ENCODE measurements at places on chromosomes 7 and 10.

DNA sequence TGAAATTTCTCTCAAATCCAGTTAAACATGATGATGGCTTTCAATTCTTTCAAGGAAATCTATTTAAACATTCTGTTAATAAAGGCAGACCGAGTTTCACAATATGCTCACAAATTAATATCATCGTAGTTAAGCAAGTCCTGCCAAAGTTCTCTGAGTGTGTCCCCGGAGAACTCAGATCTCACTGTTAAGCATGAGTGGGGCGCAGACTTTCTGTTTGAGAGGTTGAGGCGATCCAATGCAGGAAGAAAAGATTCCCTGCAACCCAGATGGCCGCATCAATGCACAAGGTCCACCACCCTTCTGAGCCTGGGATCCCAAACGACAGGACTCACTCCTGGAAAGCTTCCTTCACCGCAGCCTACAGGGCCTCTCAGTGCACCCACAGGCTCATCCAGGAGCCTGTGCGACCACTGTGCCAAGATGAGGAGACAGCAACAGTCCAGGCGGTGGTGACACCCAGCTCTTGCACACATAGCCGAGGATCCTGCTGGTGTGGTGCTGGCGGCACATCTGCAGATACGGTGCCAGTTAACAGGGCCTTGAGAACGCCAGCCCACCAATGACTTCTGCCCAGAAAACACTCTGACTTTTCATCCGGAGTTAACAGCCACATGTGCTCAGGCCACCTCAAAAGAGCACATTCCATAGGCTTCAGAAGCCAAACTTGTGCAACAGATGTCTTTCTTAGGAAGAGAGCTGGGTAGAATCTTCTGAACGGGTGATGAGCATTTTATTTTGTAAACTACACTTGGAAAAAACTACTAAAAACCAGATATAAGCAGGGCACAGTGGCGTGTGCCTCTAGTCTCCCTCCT lies 102.1 kb downstream of the ZRANB1 start:
- DNase-seq: no peak

- DNase-seq: no peak
These were observed 98.1 kb upstream of the RSU1 start for GRCh38 chr10:16915300-16915699.

DNA sequence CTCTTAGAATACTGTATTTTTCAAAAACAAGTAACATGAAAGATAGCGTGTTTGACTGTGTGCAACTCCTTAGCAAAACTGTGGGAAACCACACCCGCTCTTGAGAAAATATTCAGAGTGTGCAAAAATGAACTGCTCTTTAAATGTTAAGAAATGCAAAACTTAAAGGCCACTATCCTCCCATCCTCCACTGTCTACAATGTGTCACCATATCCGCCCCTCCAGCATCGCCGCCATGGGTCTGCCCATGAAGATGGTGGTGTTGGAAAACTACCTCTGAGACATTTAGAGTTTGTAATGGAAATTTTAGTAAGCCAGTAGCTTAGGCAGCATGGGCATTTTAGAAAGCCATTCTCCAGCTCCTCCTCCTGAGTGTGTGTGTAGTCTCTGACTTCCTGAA lies 20.1 kb upstream of the NMT2 start:
- no peak for DNase-seq

- DNase-seq: no peak
These were observed 6.3 kb downstream of the MTPN start for GRCh38 chr7:135970682-135971365.

DNA sequence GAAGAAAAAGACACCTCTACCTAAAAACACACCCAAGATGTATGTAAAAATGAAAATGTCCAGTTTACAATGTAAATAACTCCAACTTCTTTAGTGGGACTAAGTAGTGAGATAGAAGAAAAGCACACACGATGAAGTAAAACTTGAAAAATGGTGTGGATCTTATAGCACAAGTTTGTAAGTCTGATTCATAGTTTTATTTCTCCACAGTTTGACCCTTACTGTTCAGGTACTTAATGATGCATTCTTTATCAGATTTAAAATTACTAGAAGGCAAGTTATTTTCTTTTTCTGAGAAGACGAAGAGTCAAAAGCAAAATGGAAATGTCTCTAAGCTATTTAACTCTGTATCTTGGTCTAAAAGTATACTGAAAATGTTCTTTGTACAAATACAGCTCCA lies 6.1 kb downstream of the NAMPT start:
- no peak for DNase-seq

GRCh38 chr7:124459101-124460055 lies 306.2 kb downstream of the GPR37 start:
- no peak for DNase-seq

DNA sequence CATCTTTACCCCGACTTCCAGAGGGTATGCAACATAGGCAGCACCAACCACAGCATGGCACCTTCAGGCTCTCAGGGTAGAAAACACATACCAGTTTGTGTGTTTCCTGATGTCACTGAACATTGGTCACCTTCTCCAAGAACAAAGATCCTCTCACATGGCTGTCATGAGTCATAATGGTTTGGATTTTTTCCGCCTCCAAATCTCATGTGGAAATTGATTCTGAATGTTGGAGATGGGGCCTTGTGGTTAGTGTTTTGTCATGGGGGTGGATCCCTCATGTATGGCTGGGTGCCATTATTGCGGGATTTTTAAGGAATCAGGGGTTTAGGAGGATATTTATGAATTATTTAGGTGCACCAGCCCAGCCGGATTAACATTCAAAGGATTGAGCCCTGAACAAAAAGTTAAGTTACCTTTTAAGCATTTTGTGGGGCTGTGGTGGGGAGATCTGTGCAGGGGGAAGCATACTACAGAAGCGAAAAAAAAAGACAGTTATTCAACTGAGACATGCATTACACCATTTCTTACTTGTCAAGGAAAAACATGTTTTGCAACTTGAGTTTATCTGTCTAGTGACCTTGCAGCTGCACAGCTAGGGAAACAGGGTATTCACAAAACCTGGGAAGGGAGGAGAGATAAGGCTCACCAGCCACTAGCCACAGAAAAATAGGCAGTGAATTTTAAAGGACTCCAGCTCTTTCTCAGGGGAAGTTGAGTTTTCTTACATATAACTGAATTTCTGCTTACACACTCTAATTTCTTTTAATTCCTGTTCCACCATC lies 774.1 kb upstream of the AUTS2 start:
- DNase-seq: no peak

DNA sequence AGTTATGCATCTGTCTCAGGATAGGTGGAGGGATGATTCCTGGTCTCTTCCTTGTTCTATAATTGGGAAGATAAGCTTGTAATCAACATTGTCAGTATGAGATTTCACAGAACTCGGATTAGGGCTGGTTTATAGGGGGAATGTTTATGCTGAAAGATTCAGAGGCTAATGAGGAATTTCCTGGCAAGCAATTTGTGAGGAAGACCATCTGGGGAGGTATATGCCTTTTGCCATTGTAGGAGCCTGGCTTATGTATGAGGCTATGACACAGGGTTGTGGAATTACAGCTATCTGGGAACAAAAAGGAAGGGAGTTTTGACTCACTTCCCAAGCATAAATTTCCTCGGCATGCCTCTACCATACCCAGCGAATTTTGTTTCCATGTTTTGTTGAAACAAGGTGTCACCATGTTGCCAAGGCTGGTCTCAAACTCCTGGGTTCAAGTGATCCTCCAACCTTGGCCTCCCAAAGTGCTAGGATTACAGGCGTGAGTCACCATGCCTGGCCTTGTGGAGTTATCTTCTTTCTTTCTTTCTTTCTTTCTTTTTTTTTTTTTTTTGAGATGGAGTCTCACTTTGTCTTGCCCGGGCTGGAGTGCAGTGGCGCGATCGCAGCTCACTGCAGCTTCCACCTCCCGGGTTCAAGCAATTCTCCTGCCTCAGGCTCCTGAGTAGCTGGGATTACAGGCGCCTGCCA lies 1.6 kb upstream of the COPS6 start:
- DNase-seq: no peak

- DNase-seq: no peak
These were observed 99.9 kb upstream of the SKAP2 start for GRCh38 chr7:26964156-26964808.

Measured in naive thymus-derived CD8-positive, alpha-beta T cell (primary cell).